Fibroblast of the conjunctiva (primary cell): ENCODE measurements at places on chromosomes 7 and 10.

- no peak for DNase-seq
Observed at GRCh38 chr7:84196084-84196503, 1.5 kb upstream of the SEMA3A start.

GRCh38 chr10:54691331-54691730 is 109.7 kb downstream of the PCDH15 start:
- no peak for DNase-seq

DNA sequence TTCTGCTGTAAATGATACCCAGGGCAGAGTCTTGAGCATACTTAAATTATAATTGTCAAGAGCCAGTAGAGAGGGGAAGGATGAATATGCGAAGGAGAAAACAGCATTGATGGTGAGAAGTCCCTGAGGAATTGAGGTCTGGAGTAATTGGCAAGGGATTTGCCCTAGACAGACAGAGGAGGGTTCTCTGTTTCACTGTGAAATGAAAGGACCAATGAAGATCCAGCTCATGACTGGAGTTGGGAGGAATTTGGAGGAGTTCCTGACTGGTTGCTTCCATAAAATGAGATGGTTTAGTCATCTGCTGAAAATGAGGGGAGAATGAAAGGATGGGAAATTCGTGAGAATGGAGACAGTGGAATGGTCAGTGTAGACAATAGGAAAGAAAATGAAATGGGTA is 6.8 kb downstream of the PRPF18 start:
- no peak for DNase-seq

- DNase-seq: no peak
Observed at GRCh38 chr7:157268540-157268939, 68.3 kb upstream of the DNAJB6 start.

- no peak for DNase-seq
Observed at GRCh38 chr7:90276033-90276728, 31.2 kb downstream of the CFAP69 start.

GRCh38 chr7:135213831-135214230 is 2.5 kb upstream of the WDR91 start:
- no peak for DNase-seq

- no peak for DNase-seq
Observed at GRCh38 chr7:17988141-17988540, 39.5 kb downstream of the PRPS1L1 start.

DNA sequence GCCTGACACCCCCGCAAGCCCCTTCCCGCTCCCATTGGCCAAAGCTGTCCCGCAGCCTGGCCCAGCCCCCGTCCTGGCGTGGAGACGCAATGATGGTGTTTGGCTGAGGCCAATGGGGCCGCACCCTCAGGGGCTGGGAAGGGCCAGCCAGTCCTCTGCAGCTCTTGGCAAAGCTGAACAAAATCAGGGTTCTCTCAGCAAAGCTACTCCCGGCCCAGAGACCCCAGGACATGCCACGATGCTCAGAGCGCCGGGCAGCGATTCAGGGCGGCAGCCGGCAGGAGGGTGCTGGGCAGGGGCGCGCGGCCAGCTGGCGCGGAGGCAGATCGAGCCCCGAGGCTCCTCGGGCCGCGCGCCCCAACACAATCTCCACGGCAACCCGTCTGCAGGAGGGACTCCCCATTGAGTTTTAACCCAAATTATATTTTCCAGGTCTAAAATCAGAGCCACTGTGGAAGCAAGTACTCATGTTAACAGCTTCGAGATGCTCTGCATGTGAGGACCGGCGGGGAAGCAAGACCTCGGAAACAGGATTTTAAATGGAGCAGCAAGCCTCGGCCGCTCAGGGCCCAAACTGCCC is 8.8 kb upstream of the CNPY1 start:
- DNase-seq: no peak

DNA sequence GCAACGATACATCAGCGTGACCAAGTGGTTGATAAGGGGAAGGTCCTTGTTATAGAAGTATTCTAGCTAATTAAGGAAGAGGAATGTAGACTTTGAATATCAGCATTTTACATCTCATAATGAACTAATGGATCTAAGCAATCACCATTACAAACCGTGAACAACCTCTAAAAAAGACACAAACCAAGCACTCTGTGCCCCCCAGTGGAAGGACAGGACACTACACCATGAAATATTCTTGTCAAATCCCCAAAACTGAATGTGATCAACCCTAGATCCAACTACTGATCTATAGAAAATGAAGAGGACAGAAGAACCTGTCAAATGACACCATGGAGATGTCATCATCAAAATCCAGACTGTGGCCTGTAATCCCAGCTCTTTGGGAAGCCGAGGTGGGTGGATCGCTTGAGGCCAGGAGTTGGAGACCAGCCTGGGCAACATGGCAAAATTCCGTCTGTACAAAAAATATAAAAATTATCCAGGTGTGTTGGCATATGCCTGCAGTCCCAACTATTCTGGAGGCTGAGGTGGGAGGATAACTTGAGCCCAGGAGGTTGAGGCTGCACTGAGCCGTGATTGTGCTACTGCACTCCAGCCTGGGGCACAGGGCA is 111.3 kb upstream of the CARD11 start:
- DNase-seq: peak; percentile 14

DNA sequence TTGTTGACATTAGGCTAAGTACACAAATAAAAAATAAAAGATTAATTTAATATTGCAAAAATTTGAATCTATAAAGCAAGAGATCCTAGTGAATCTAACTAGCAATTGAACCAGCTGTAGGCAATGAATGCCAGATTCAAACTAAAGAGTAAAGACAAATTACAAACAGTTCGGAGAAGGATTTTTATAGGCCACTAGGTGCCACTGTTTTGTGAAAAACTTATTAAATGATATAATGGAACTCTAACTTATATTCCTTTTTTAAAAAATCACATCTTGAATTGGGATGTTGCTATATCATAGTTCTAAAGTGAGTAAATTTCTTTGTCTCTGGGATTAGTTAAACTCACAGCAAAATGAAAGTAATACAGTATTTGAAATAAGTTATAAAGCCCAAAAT is 39.1 kb upstream of the GNAI1 start:
- no peak for DNase-seq

DNA sequence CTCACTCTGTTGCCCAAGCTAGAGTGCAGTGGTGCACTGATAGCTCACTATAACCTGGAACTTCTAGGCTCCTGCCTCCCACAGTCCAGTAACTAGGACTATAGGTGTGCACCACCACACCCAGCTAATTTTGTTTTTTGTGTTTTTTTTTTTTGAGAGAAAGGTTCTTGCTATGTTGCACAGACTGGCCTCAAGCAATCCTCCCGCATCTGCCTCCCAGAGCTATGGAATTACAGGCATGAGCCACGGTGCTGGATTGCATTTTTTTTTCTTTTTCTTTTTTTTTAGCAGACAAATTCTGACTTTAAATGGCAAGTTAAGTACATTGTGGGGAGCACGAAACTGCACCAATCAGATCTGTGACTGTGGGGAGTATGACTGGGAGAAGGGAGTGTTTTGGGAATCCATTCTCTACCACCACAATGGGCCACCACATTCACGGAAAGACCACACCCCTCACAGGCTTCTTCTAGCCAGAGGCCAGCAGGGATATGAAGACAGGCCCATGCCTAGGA is 58.1 kb upstream of the MSMB start:
- no peak for DNase-seq

DNA sequence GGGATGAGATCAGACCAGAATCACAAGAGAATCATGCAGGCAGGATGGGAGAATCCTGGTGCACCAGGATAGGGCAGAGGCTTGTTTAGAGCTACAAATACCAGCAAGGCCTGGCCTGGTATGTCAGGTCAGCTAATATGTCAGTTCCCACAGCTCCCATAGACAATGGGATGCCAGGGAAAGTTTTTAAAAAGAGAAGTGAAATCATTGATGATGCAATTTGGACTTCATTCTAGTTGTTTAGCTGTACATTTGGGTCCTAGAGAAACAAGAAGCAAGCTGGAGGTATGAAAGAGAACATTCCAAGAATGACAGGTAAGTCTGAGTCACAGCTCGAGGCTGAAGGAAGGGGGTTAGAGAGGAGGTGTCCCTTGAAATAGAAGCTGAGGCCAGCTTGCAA is 45.2 kb downstream of the GPR141 start:
- no peak for DNase-seq

GRCh38 chr10:97001183-97001991 is 169.3 kb downstream of the LCOR start:
- DNase-seq: no peak

DNA sequence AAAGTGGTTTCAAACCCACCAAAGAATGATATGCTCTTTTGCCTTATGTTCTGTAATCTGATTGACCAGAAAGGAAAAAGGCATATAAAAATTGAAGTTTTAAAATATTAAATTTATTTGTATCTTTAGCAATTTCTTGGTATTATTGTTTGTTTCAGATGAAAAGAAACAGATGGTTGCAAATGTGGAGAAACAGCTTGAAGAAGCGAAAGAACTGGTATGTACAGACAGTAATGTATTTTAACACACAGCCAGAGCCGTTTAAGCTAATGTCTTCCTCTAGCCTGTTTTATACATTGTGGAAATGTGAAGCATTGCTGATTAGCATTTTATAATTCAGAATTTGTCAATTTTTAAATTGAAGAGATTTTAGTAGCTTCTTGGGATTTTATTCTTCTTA is 13.4 kb downstream of the VTI1A start:
- DNase-seq: no peak

GRCh38 chr7:66867198-66867790 is 53.7 kb upstream of the TMEM248 start:
- DNase-seq: no peak
